ENCODE measurements at places on chromosomes 2 and 18.

DNA sequence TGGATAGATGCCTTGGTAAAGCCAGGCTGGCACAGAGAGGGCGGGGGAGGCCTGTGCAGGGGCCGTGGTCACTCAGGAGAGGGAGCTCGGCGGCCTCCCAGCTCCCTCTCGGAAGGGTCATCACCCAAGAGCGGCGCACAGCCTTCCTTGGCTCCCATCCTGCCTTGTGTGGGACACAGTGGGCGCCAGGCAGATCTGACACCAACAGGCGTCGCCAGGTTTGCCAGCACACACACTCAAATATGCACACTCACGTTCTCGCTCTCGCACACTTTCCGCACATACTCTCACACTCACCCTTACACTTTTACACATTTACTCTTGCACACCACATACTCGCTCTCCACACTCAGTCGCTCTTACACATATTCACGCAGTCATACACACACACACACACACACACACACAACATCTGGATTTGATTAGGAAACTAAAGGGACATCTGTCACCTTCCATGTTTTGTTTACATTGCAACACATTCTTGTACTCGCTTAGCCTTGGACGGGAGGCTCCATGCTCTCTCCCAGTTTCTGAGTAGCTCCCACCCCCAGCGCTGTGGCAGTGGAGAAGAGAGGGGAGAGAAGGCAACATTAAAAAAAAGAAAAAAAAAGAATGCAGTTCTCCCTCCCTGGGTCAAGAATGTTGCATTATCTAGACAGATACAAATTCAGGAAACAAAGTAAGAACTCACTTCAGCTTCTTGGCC, 10.5 kb downstream of the CHMP1B start:
- DNase-seq: no peak

- no peak for DNase-seq
Measured at GRCh38 chr2:63522950-63523349, 65.3 kb downstream of the WDPCP start.

- no peak for DNase-seq
Measured at GRCh38 chr2:197647961-197648690, 27.3 kb downstream of the RFTN2 start.

DNA sequence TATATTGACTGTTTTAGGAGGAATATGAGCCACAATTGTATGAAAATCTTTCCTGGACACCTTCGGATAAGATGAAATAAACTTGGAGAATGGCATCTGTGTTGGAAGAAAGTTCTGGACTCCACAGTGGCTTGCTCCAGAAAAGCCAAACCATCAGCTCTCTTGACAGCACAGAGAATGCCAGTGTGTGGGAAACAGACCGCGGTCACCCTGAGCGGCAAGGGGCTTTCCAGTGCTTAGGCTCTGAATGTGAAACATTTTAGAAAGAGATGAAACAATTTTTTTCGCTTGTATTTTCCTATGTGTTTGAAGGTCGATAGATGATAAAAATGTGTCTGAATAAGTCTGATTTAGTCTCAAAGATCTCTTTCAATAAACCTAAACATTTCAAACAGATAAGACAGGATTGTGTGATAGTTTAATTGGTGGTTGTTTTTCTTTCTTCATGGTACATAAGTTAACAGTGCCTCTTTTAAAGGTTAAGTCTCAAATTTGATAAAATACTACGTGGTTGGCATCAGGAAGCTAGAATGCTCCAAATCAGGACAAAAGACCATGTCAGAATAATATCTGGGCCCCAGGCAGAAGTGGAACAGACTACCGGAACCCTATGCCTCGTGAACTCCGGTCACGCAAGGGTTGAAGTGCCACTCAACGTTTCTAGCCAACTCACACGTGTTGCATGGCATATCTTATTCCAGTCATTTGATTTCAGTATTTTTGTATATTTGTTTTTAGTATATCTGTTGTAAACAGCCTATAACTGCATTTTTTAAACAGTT, 28.9 kb downstream of the PTGR3 start:
- DNase-seq: no peak

- peak; percentile 23 for DNase-seq
Measured at GRCh38 chr2:119760956-119761275, 1.2 kb downstream of the PTPN4 start.

DNA sequence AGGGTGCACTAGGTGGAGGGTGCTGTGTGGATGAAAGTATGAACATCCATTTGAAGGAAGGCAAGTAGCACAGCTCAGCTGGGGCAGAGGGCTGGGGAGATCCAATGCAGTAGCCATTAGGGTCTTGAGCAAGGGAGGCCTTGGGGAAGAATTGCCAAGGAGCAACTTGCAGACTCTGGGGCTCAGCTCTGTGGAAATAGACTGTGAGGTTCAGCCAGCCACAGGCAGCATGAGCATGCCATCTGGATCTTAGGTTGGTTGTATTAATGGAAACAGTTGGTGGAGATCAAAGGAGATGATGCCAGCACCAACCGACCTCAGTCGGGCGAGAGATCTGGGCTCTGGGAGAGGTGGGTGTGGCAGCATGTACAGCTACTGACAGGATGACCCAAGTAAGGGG, 5.6 kb downstream of the ZAP70 start:
- no peak for DNase-seq

DNA sequence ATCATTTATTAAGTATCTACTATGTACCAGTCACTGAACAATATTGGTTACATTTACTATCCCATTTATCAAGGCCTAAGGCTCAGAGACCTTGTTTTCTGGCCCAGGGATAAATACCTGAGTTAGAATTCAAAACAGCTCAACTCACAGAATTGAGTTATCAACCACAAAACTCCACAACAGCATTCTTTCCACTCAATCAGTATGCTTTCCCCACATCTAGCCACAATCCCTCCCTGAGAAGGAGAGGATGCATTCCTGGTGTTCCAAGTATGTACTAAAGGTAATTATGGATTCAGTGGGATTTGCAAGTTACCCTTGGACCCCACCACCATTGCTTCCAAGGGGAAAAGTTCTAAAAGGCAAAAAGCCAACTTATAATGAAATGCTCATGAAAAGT, 104.2 kb upstream of the PID1 start:
- no peak for DNase-seq

- DNase-seq: no peak
Measured at GRCh38 chr18:10524507-10525370, 1.1 kb upstream of the NAPG start.

GRCh38 chr18:57432751-57433400, 2.3 kb upstream of the ONECUT2 start:
- DNase-seq: peak; percentile 75

DNA sequence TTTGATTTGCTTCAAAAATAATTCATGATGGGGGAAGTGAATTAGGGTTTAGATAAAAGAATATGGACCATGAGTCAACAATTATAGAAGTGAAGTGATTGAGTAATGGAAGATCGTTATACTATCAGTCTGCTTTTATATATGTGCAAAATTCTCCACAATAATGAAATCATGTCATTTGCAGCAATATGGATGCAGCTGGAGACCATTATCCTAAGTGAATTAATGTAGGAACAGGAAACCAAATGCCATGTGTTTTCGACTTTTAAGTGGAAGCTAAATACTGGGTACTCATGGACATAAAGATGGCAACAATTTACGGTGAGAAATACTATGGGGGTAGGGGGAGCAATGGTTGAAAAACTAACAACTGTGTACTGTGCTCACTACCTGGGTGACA, 144.7 kb upstream of the SRD5A2 start:
- DNase-seq: no peak

All from NCI-H69 (cell line).